ENCODE measurements at places on chromosomes 6 and 20.

DNA sequence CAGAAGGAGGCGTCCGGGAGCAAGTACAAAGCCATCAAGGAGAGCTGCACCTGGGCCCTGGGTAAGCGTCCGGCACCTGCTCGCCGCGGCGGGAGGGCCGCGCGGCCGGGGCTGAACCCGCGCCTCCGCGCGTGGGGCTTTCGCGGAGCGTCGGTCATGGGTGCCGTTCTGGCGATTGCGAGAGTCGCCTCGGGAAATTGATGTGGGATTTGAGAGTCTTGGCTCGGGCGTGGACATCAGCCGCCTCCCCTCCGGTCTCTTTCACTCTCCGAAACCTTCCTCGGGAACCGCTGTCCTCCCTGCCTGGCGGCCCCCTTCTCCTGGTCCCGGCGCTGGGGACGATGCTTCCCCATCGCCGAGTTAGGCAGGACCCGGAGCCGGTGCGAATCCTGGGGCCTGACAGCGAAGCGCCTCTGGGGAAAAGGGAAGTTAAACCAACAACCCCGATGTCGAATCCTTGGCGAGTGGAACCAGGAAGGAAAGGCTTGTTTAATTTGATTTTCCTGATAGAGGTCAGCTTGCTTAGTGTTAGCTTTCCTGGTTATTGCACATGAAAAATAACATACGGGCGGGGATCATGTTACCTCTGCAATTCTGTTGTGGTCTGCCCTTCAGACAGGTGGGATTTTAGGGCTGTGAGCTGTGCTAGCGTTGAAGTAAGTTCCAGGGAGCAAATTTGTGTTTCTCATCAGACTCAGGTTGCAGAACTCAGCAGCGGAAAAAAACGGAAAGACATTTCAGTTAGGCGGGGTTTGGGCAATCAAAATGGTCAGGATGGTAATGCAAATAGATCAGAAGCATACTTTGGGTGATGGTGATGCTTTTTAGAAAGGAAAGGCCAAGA is 594 bp downstream of the ARFGEF3 start:
- no peak for DNase-seq

- no peak for DNase-seq
Measured at GRCh38 chr6:43738877-43739641, 31.0 kb upstream of the VEGFA start.

GRCh38 chr6:118867181-118867580 is 26.8 kb upstream of the ASF1A start:
- no peak for DNase-seq

DNA sequence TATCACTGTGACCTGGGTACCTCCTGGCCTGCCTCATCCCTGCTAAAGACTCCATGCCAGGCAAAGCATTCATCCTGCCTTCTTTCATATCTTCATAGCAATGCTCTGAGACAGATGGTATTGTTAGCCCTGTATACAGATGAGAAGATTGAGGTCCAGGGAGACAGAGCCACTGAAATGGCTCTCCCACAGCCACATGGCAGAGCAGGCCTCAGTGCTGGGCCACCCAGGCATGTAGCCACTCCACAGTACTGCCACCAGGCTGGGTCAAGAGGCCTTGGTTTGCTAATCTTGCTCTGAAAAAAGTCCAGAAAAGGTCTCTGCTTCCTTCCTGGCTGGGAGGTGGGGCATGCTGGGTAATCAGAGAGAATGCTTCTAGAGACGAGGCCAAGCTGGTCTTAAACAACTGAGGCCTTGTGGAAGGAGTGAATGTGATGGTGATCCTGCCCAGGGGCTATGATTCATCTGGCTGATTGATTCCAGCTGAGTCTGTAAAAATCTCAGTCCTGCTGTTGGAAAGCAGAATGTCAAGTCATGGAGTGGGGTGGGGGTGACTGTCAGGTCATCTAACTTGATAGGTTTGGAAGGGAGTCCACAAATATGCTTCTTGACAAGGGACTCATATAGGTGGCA is 29.8 kb downstream of the HM13 start:
- no peak for DNase-seq

GRCh38 chr6:70371454-70372105 is 41.7 kb upstream of the FAM135A start:
- DNase-seq, result no peak

- no peak for DNase-seq
Measured at GRCh38 chr6:164750128-164750527, 559.3 kb downstream of the C6orf118 start.

GRCh38 chr6:6738922-6739716 is 150.6 kb downstream of the LY86 start:
- DNase-seq, result no peak

Measured in stimulated activated CD4-positive, alpha-beta T cell treated with anti-CD3 and anti-CD28 coated beads, TNF-alpha, amount 100 ng/mL, for 1 hour (primary cell).